Kidney epithelial cell (primary cell): ENCODE measurements at places on chromosomes 5 and 9.

- no peak for DNase-seq
Observed at GRCh38 chr9:17930071-17930470, 351.2 kb downstream of the SH3GL2 start.

GRCh38 chr5:63923914-63924313, 38.3 kb downstream of the HTR1A start:
- no peak for DNase-seq

GRCh38 chr5:31886206-31886605, 247.3 kb downstream of the PDZD2 start:
- no peak for DNase-seq

GRCh38 chr5:15124871-15125568, 253.4 kb upstream of the ANKH start:
- no peak for DNase-seq

DNA sequence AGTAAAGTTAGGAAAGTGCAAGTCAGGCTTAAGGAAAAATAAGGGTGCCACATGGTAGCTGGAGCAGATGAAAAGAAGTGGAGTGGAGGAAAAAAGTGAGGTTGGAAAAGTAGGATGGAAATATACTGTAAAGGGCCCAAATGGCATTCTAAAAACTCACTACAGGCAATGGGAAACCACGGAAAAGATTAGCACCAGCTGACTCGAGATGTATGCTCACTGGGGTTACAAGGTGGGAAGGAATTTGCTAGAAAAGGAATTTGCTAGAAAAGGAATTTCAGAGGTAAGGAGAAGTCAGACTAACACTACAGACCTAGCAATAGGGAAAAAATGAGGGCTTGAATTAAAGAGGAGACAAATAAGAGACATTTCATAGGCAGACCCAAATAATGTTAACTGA, 3.6 kb downstream of the PSMD5 start:
- no peak for DNase-seq

DNA sequence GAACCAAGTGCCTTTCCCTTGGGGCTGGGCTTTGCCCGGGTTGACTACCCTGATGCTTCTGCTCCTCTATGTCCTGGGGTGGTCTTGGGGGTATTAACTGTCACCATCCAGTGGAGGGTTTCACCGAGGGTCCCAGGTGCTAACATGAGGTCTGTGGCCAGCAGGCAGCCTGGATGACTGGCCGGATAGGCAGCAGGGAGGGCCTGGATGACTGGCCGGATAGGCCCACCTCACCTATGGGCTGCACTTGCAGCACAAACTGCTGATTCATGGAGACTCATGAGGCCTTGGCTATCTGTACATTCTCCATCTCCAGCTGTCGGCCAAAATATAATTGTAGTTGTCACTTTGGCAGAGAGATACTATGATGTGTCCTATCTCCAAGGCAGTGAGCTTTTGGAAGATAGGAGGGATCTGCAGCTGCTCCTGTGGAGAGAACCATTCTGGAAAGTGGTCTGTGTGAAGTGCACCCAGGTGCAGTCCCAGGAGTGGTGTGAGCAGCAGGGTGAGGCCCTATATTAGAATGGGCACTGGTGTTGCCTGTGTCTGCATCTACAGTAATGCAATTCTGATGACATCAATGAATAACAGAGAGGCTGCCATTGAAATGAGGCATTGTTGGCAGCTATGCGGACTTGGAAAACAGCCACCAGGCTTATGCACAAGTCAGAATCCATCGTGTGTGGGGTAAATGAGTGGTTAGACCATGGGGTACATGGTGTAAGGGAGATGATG, 26.3 kb upstream of the CDKN2AIPNL start:
- no peak for DNase-seq

DNA sequence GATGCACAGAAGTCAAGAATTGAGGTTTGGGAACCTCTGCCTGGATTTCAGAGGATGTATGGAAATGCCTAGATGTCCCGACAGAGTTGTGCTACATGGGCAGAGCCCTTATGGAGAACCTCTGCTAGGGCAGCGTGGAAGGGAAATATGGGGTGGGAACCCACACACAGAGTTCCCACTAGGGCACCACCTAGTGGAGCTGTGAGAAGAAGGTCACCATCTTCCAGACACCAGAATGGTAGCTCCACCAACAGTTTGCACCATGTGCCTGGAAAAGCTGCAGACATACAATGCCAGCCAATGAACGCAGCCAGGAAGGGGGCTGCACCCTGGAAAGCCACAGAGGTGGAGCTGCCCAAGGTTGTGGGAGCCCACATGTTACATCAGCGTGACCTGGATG, 104.5 kb downstream of the STK32A start:
- DNase-seq = no peak

- no peak for DNase-seq
Observed at GRCh38 chr9:135408476-135409254, 70.9 kb upstream of the PPP1R26 start.

DNA sequence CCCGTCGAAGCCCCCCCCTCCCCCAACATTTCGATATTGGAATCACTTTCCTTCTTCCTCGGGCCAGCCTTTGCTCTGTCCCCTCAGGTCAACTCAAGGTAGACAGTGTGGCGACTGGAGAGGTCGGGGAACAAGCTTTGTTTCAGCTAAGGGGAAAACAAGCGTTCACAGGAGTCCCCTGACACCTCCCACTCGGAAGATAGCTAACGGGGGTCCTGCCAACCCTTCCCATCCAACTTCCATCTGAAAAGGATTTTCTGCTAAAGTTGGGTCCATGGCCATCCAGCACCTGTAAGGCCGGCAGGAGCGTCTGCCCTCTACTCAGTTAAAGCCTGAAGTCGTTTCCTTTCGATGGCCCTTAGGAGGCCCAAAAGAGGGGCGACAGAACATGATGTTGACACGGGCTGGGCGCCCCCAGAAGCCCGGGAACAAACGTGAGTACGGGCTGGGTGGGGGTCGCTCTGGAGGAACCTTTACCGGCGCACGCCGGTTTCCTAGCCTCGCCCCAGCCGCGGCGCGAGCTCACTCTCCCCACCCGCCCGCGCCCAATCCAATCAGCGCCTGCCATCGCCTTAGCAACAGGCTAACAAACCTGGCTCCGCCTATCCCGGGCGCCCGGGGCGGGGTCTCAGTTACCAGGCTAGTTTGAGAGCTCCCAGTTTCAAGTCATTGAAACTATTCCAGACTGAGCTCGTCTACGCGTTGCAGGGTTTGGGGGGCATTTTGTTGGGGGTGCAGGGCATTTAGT, 2.5 kb downstream of the ARRDC3 start:
- DNase-seq = peak; percentile 76

- DNase-seq = no peak
Observed at GRCh38 chr9:14314424-14314928, 535 bp upstream of the NFIB start.

- no peak for DNase-seq
Observed at GRCh38 chr5:14873093-14873492, 1.5 kb upstream of the ANKH start.

GRCh38 chr9:12785260-12785770, 10.5 kb downstream of the LURAP1L start:
- no peak for DNase-seq

DNA sequence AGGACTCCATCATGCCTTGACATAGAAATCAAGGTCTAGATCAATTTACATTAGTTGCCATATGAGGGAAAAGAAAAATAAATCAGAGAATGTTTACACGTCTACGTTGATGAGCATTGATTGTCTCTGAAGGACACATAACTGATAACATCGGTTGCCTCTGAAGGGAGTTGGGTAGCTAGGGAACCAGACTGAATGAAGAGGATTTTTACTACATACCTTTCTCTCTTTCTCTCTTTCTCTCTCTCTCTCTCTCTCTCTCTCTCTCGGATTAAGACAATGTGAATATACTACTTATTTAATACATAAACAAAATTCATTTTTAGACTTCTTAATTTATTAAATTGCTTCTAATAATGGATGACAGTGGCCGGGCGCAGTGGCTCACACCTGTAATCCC, 118.4 kb upstream of the DAPK1 start:
- DNase-seq = no peak

DNA sequence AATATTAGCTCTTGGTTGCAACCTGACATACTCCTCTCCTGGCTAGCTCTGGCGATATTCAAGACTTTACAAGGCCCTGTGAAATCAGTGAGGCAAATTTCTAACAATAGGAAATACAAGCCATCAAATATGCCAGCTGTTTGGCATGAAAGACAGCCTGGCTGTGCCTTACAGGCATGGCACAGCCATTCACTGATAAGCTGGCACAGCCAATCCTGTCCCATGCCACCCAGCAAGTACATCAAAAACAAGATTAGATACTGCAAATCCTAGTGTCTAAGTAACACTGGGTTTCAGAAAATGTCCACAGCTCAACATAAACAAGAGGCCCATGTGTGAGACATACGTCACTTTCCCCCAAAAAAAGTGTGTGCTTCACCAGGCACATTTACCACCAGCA, 1045.8 kb upstream of the DMAC1 start:
- no peak for DNase-seq

DNA sequence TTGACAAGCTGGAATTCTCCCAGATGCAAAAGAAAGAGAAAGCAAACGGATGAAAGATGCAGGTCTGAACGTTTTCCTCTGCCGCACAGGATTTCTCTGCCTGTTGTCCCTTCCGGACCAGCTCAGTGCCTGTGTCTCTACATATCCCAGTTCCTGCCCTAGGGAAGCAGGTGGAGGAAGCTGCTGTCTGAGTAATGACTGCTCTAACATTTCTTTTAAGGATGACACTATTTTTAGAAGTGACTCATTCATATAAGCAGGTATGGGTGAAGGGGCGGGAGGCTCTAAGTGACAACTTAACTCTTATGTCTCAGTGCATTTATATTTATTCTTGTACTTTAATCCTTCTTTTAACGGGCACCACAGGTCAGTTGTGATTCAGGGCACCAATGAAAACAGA, 128.8 kb downstream of the SLC24A2 start:
- no peak for DNase-seq

- DNase-seq = no peak
Observed at GRCh38 chr5:63255594-63255993, 677.0 kb downstream of the LRRC70 start.

DNA sequence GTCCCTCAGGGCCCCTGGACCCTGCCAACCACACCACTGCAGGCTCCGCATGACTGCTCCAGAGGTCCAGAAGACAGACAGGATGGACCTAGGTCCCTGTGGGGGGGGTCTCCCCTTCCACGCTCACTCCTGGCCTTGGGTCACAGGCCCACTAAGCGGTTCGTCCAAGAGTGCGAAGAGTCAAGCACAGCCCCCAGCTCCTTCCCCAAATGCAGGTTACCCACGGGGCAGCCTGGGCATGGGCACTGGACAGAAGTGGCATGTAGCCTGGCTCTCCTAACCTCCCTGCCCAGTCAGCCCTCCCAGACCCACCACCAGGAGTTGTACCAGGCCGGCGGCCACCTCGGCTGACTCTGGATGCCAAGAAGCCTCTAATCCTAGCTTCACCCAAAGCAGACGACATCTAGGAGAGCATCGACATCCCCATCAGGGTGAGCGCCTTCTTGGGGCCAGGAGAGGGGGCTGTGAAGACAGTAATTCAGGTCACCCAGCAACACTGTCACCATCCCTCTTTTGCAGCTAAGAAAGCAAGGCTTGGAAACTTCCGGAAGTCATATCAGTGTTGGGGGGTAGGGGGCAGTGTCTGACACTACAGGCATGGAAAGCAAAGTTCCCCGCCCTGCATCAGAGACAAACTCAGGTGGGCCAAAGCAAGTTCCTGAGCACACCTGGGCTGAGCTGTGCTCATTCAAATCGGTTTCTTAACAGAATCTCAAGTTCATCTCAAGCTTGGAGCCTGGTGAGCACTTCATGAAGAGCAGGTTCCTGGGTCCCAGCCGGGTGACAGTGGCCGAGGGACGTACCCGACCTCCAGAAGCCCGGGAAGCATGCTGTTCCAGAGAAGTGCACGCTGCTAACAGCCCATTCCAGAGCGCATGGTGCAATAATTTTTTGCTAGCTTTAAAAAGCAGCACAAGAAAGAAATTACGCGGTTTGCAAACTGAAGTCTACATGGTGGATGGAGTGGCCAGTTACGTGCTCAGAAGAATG, 68.7 kb downstream of the SEMA4D start:
- no peak for DNase-seq

- no peak for DNase-seq
Observed at GRCh38 chr5:115309751-115310370, 13.4 kb upstream of the CCDC112 start.

DNA sequence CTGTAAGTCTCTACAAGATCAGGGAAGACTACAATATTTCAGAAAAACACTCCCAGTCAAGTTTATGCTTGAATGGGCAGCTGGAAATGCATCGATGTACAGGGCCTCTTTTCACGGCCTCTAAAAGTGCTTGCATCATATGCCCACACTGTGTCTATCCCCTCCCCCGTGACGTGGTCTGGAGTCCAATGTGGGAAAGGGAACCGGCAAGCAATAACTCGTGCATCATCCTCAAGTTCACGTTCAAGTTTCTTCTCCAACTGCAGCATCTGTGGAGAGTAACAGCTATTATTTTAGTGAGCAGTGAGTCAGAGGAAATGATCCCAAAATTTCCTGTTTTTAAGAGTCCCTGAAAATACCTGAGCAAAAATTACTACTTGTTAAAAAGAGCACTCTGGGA, 22.3 kb downstream of the ATPSCKMT start:
- no peak for DNase-seq

DNA sequence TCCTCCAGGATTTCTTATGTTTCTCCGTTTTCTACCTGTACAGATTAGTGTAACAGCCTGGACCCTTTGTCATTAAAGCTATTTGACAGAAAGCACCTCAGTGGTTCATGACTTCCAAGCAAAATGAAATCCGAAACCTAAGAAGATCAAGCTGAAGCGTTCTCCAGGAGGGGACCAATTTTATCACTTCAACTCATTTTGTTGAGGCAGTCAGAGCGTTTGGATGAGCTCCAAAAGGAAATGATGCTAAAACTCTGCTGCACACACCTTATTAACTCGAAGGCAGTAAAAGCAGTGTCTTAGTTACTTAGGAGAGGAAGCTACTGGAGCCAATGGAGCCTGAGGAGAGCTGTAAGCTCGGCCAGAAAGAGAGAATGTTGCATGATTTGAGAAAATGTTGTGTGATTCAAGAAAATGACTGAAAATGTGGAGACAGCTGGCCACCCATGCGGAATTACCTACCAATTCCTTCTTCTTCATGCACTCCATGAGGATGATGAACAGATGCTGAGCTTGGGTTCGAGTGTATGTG, 346.7 kb upstream of the KLF9 start:
- DNase-seq = no peak

DNA sequence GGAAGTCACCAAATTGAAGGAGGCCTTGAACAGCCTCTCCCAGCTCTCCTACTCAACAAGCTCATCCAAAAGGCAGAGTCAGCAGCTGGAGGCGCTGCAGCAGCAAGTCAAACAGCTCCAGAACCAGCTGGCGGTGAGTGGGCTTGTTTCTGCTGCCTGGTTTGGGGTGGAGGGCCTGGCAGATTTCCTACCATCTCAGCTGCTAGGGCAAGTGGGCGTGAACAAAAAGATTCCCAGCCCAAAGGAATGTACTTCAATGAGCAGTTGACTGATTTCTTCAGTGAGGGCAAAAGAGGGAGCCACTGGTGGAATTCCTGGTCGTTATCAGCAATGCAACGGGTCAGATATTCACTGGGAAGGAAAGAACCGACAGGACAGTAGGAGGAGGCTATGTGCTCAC, 12.6 kb upstream of the TTC23L start:
- DNase-seq = no peak

- DNase-seq = no peak
Observed at GRCh38 chr5:104062621-104063377, 500.2 kb upstream of the NUDT12 start.

GRCh38 chr9:27353474-27354229, 56.7 kb upstream of the EQTN start:
- no peak for DNase-seq

- no peak for DNase-seq
Observed at GRCh38 chr5:671459-672328, 21.5 kb downstream of the TPPP start.

- DNase-seq = no peak
Observed at GRCh38 chr5:144151026-144151425, 19.4 kb downstream of the YIPF5 start.
